ENCODE measurements at places on chromosomes 11 and 22. TPM values are rescaled to one million over a fixed set of nuclear protein-coding genes. Genes with fewer than 3 reads are reported as not detected.
A peak's percentile ranks its signal among the peaks of the same experiment; 100 is the strongest.

DNA sequence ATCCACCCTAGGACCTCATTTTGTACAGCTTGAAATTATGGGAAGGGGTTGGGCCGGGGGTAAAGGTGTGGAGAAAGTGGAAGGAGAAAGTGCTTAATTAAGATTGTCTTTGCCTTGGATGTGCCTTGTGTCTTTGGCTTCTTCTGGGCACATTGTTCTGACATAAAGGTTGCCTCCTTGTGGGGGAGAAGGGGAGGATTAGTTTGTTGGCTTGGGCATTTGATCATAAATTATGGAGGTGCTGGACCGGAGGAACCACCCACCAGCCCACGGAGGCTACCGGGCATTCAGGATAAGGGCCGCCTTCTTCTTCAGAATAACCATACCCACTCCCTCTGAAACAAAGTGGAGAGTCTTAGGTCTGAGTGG lies 1.3 kb downstream of the PAFAH1B2 start:
- H3K36me3 ChIP-seq: no peaks in the 10 kb centered on the region
- H3K4me3 ChIP-seq: peak overlapping the region; percentile 98
- DNase-seq: no peak
- peaks cover 31% of the 10 kb centered on the region for H3K4me1 ChIP-seq
- H3K27ac ChIP-seq: peak overlapping the region; percentile 80

DNA sequence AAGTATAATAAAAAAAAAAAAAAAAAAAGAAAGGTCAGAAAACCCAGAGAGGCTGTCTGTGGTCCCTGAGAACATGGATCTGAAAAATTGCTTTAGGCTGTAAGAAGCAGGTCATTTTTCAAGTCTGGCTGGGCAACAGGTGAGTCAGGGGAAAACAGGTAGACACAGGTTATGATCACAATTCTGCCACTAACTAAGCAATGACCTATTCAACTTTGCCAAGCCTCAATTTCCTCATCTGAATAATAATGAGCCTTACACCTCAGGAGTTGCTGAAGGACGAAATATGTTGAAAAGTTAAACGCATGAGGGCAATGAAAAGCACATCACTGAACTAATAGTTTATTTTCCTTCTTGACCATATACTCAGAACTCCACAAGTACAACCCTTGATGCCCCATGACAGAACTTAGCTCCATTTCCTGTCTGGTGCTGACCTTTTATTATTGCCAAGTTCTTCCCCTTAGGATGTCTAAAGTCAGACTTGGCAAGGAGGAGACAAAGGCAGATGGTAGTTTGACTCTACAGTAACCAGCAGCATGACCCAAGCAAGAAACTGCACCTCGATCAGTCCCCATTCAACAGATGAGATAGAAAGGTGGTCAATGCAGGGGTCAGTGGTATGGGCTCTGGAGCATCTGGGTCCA lies 93.6 kb downstream of the SYN3 start:
- no peaks in the 10 kb centered on the region for H3K36me3 ChIP-seq
- H3K27me3 ChIP-seq: no peaks in the 10 kb centered on the region
- H3K27ac ChIP-seq: no peak overlapping the region
- DNase-seq: no peak
- no peaks in the 10 kb centered on the region for H3K4me1 ChIP-seq

DNA sequence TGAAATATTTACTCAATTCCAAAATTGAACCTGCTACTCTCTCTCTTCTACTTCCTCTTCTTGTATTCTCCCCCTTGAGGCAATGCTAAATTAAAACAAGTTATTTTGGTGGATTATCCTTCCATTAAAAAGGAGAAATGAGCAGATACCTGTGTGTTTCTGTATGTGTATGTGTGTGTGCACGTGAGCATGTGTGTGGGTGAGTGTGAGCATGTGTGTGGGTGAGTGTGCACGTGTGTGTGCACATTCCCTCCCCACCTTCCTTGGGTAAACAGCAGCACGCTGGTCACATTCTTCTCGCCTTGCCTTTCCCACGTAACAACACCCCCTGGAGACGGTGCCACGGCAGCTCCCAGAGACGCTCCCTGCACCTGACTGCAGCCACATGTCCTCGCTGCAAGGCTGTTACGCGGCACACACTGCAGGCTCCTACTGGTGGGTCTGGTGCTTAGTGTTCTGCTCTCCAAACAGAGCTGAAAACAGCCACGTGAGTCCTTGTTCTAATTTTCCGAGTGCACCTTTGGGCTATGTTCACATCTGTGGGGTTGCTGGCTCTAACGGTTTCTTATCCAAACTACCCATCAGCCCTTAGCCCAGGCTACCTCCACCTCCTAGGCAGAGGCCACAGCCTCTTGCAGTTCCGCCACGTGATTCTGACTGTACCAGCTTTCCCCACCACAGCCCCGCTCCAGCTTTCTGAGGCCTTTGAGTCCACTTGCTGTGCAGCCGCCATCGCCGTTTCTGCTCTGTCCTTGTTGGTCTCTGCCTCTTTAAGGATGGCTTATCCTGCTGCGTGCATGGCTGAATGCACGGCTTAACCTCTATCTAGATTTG lies 123.4 kb downstream of the CTTN start:
- no peak overlapping the region for H3K27ac ChIP-seq
- no peaks in the 10 kb centered on the region for H3K27me3 ChIP-seq
- no peaks in the 10 kb centered on the region for H3K36me3 ChIP-seq
- DNase-seq: no peak
- no peak overlapping the region for H3K4me3 ChIP-seq

- no peaks in the 10 kb centered on the region for H3K36me3 ChIP-seq
- H3K4me1 ChIP-seq: no peaks in the 10 kb centered on the region
- DNase-seq: no peak
- H3K27ac ChIP-seq: no peak overlapping the region
- H3K27me3 ChIP-seq: no peaks in the 10 kb centered on the region
These were observed 71.7 kb downstream of the RPS6KA4 start for GRCh38 chr11:64430645-64431044.

GRCh38 chr11:2583605-2583958 lies 116.2 kb downstream of the KCNQ1OT1 start:
- no peaks in the 10 kb centered on the region for H3K27me3 ChIP-seq
- no peak for DNase-seq
- no peaks in the 10 kb centered on the region for H3K4me1 ChIP-seq
- H3K36me3 ChIP-seq: no peaks in the 10 kb centered on the region

- no peak overlapping the region for H3K4me3 ChIP-seq
- DNase-seq: no peak
- no peaks in the 10 kb centered on the region for H3K27me3 ChIP-seq
- no peaks in the 10 kb centered on the region for H3K36me3 ChIP-seq
- H3K4me1 ChIP-seq: no peaks in the 10 kb centered on the region
- no peak overlapping the region for H3K27ac ChIP-seq
These were observed 212.7 kb upstream of the NTM start for GRCh38 chr11:131157678-131158077.

DNA sequence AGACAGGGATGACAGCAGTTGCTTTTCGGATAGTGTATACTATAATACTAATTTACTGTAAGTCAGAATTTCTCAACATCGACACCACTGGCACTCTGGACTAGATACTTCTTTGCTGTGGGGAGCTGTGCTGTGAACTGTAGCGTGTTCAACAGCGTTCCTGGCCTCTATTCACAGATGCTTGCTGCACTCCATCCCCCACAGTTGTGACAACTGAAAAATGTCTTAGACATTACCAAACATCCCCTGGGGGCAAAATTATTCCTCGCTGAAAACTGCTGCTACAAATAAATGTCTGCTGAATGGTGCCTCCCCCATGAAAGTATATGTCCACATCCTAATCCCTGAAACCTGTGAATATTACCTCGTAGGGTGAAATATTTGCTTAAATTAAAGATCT lies 7.5 kb upstream of the SLC15A3 start:
- no peaks in the 10 kb centered on the region for H3K4me1 ChIP-seq
- no peak for DNase-seq
- H3K36me3 ChIP-seq: no peaks in the 10 kb centered on the region
- H3K27me3 ChIP-seq: no peaks in the 10 kb centered on the region
- H3K4me3 ChIP-seq: no peak overlapping the region

- no peak overlapping the region for H3K27ac ChIP-seq
- no peak for DNase-seq
- no peaks in the 10 kb centered on the region for H3K36me3 ChIP-seq
- peaks cover 31% of the 10 kb centered on the region for H3K4me1 ChIP-seq
- no peak overlapping the region for H3K4me3 ChIP-seq
These were observed 3.5 kb upstream of the IFITM2 start for GRCh38 chr11:304061-304506.

DNA sequence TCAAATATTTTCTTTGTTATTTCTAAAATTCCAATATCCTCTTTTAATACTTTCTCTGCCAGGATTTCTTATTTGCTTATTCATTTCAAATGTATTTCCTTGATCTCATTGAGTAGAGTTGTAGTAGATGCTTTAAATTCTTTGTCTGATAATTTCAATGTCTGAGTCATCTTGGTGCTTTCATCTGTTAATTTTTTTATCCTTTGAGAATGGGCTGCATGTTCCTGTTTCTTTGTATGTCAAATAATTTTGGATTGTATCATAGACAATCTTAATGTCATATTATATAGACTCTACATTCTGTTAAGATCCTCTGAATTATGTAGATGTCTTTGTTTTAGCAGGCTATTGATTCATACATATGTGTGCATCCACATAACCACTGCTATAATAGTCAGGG lies 57.5 kb downstream of the MYEOV start:
- no peak for DNase-seq
- H3K36me3 ChIP-seq: no peaks in the 10 kb centered on the region
- H3K4me3 ChIP-seq: no peak overlapping the region
- no peak overlapping the region for H3K27ac ChIP-seq

DNA sequence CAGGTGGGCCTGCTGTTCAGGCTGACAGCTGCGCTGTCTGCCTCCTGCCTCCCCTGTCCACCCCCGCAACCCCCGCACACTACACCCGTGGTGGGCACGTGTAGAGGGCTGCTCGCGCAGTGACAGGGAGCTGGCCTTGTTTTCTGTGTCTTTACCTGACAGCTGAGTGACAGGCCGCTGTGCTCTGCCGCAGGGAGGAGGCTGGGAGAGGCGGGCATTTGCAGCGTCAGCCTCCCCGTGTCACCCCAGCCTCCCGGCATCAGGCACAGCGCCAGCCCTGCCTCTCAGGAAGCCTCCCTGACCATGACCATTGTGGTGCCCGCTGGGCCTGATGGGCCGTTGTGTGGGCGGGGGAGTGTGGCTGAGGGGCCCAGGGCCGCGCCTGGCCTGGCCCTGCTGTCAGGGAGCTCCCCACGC lies 32.0 kb upstream of the RELT start:
- no peak overlapping the region for H3K27ac ChIP-seq
- no peaks in the 10 kb centered on the region for H3K36me3 ChIP-seq
- H3K4me3 ChIP-seq: no peak overlapping the region
- DNase-seq: no peak

- no peaks in the 10 kb centered on the region for H3K4me1 ChIP-seq
- H3K36me3 ChIP-seq: no peaks in the 10 kb centered on the region
- no peaks in the 10 kb centered on the region for H3K27me3 ChIP-seq
- DNase-seq: peak; percentile 46
These were observed 87.8 kb downstream of the WNT7B start for GRCh38 chr22:45889093-45889538.

DNA sequence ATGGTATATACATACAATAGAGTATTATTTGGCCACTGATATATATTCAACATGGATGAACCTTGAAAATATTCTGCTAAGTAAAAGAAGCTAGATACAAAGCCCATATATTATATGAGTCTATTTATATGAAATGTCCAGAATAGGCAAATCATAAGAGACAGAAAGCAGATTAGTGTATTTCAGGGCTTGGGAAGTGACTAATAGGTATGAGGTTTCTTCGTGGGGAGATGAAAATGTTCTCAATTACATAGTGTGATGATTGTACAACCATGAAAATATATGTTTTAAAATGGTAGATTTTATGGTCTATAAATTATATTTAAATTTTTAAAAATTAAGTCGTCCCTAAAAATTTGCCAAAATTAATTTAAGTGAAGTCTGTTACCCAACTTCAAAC lies 92.2 kb downstream of the STK33 start:
- no peak for DNase-seq
- no peak overlapping the region for H3K27ac ChIP-seq
- H3K27me3 ChIP-seq: no peaks in the 10 kb centered on the region
- H3K4me1 ChIP-seq: no peaks in the 10 kb centered on the region

DNA sequence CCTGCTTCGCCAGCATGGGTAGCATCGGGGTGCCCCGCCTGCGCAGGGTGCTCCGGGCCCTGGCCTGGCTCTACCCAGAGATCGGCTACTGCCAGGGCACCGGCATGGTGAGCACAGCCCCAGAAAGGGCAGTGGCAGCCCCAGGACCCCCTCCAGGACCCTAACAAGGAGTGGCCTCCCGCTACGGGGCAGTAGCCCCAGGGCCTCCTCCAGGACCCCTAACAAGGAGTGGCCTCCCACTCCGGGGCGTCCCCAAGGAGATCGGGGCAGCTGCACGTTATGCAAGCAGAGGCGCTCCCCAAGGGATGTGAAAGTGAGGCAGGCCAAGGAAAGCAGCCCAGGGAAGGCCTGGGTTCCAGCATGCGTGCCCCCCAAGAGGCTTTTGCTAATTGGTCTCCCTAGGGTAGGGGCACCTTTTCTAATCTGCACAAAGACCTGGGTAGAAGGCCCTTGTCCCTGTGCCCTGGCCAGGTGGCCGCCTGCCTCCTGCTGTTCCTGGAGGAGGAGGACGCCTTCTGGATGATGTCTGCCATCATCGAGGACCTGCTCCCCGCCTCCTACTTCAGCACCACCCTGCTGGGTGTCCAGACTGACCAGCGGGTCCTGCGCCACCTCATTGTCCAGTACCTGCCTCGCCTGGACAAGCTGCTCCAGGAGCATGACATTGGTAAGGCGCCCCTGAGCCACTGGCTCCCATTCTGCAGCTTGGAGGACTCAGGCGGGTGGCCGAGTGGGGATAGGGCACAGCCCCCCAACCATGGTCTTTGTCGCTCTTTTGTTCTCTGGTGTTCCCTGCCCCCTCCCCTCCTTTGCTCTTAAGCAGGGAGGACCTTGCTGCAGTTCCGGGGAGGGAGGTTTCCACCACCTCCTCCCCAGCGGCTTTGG lies 35.0 kb downstream of the SGSM3 start:
- no peaks in the 10 kb centered on the region for H3K27me3 ChIP-seq
- no peak overlapping the region for H3K27ac ChIP-seq
- no peak for DNase-seq

Gene DSCAML1
- total RNA-seq: 0.91 TPM

Gene BLID
- total RNA-seq: not detected

Gene FREY1
- 2.0 TPM for total RNA-seq

Gene SPECC1L
- total RNA-seq: 51.9 TPM

Gene PRODH
- 0.24 TPM for total RNA-seq

Gene FAT3
- not detected for total RNA-seq

Gene IGLL1
- not detected for total RNA-seq

Gene HBD
- not detected for total RNA-seq

Gene UBQLN3
- not detected for total RNA-seq

Gene TRIM34
- total RNA-seq: 4.1 TPM

Gene BATF2
- 0.11 TPM for total RNA-seq

Gene PGA4
- total RNA-seq: not detected

Gene VSIG10L2
- not detected for total RNA-seq

Gene LARGE1
- 0.27 TPM for total RNA-seq

Gene POTEH
- total RNA-seq: not detected

Gene NAALADL1
- total RNA-seq: 13.3 TPM

Gene TEAD1
- total RNA-seq: 0.89 TPM

Gene ZBTB16
- 2.2 TPM for total RNA-seq

All from CD8-positive, alpha-beta memory T cell (primary cell).